ENCODE measurements at places on chromosomes 2 and 18.

- no peak for ATAC-seq
These were observed 96.8 kb downstream of the FBXO15 start for GRCh38 chr18:74050807-74051206.

- no peak for ATAC-seq
These were observed 78.2 kb downstream of the UBE2E3 start for GRCh38 chr2:181058378-181059269.

- ATAC-seq = no peak
These were observed 53.0 kb upstream of the ID2 start for GRCh38 chr2:8628866-8629209.

GRCh38 chr2:150162241-150162942, 325.1 kb downstream of the RND3 start:
- no peak for ATAC-seq

DNA sequence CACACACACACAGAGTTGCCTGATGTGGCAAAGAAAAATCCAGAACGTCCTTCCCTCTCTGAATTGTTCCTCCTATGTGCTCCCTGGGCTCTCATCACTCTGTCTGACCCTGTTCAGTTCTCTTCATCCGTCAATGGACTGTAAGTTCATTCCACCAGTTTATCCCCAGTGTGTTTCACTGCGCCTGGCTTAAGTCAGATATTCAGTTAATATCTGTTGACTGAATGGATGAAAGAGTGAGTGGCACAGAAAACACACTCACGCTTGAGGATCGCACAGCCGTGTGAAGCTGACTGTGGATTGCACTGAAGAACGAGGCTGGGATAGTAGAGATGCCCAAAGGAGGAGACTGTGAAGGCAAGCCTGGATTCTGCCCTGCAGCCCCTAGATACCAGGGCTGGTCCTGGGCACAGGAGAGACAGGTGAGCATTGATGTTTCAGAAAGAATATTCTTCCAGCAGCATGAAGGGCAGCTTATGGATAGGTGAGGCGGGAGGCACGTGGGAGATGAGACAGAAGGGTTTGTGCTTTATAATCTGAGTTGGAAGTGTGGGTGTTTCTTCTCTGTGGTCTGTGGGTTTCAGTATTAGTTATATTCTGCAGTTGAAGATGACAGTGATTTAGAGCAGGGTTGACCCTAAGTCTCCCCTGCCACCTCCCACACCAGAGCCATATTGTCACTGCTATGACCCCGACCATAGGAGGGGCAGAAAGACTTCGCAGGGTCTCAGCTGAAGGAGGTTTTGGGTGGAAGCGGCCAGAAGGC, 129.9 kb downstream of the SOCS6 start:
- ATAC-seq = no peak

DNA sequence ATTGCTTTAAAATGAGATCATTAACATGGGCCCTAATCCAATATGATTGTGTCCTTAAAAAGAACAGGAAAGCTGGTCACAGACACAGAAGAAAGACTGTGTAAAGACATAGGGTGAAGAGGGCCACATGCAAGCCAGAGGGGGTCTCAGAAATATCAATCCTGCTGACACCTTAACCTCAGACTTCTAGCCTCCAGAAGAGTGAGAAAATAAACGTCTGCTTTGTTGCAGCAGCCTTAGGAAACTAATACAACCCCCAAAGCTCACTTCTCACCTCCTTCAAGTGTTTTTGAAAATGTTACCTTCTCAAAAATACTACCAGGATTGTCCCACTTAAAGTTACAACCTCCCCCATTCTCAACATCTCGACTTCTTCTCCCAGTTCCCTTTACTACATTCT, 39.8 kb upstream of the SESTD1 start:
- ATAC-seq = no peak

- ATAC-seq = no peak
These were observed 252.9 kb downstream of the CLIP4 start for GRCh38 chr2:29367986-29368658.

- ATAC-seq = no peak
These were observed 46.6 kb downstream of the SETBP1 start for GRCh38 chr18:44727291-44727690.

DNA sequence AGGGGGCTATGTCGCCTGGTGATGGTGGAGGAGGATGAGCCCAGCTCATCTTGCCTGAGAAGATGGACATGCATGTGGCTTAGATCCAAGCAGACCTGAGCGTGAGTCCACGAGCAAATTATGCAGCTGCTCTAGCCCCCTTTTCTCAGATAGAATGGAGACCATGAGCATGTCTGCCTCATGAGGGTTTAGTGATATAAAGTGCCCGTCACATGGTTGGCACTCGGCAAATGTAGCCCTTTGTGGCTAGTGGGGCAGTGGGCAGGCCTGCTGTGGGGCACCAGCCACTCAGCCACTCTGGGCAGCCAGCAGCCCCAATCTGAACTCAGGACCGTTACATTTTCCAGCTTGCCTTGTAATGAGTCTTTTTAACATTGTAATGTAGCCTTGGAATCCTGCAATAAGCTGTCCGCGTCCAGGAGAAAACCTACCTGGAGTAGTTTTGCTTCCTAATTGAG, 92.1 kb upstream of the HS6ST1 start:
- no peak for ATAC-seq

DNA sequence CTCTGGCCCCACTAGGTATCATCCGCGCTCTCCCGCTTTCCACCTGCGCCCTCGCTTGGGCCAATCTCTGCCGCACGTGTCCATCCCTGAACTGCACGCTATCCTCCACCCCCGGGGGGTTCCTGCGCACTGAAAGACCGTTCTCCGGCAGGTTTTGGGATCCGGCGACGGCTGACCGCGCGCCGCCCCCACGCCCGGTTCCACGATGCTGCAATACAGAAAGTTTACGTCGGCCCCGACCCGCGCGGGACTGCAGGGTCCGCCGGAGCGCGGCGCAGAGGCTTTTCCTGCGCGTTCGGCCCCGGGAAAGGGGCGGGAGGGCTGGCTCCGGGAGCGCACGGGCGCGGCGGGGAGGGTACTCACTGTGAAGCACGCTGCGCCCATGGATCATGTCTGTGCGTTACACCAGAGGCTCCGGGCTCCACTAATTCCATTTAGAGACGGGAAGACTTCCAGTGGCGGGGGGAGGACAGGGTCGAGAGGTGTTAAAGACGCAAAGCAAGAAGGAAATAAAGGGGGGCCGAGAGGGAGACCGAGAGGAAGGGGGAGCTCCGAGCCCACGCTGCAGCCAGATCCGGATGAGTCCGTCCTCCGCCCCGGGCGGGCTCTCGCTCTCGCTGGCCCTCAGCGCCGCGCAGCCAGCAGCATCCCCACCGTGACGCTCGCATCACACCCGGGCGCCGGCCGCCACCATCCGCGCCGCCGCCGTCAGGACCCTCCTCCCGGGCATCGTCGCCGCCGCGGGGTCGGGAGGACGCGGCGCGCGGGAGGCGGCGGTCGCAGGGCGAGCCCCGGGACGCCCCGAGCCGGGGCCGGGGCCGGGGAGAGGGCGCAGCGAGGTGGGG, 664 bp downstream of the NETO1 start:
- ATAC-seq = no peak

DNA sequence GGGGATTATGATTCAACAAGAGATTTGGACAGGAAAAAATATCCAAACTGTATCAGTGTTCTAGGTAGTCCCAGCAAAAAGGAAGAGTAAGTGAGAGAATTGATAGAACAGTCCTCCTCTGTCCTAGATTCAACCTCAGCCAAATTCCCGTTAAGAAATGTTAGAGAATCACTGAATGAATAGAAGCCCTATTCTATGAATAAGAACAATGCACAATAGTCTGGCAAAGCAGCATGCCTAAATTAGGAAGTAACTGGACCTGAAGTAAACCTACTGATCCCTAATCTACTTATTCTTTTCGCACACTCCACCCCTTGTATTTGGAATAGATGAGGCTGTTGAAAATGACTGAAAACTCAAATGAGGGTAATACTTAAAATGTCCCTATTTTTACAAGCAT, 1665.5 kb downstream of the LRP1B start:
- no peak for ATAC-seq

- ATAC-seq = no peak
These were observed 22.4 kb downstream of the NCOA1 start for GRCh38 chr2:24513281-24514071.

GRCh38 chr2:608297-608696, 68.9 kb downstream of the TMEM18 start:
- no peak for ATAC-seq

GRCh38 chr2:60936757-60937156, 55.4 kb downstream of the REL start:
- no peak for ATAC-seq

DNA sequence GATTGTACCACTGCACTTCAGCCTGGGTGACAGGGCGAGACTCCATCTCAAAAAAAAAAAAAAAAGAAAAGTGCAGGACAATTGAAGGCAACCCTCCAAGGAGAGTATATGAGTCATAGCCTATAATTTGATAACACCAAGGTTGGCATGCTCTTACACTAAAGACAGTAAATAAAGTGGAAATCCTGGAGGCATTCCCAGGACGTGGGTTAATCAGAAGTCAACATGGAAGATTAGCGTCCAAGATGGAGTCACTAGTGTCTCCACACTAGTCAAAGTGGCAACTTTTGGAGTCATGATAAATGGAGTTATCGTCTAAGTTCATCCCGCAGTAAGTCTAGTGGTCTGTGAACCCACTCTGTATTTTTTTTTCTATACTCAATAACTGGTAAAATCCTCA, 21.2 kb upstream of the UGGT1 start:
- ATAC-seq = no peak

- ATAC-seq = no peak
These were observed 82.6 kb downstream of the DGKD start for GRCh38 chr2:233436691-233437438.

- ATAC-seq = no peak
These were observed 58.8 kb downstream of the NAB1 start for GRCh38 chr2:190707726-190708125.

- ATAC-seq = no peak
These were observed 26.5 kb downstream of the KIAA2012 start for GRCh38 chr2:202099515-202099914.

GRCh38 chr2:71798266-71799012, 345.1 kb downstream of the DYSF start:
- ATAC-seq = no peak

GRCh38 chr2:2014251-2014771, 270.0 kb upstream of the PXDN start:
- peak; percentile 44 for ATAC-seq

- no peak for ATAC-seq
These were observed 384.0 kb downstream of the STK39 start for GRCh38 chr2:167863377-167863776.

DNA sequence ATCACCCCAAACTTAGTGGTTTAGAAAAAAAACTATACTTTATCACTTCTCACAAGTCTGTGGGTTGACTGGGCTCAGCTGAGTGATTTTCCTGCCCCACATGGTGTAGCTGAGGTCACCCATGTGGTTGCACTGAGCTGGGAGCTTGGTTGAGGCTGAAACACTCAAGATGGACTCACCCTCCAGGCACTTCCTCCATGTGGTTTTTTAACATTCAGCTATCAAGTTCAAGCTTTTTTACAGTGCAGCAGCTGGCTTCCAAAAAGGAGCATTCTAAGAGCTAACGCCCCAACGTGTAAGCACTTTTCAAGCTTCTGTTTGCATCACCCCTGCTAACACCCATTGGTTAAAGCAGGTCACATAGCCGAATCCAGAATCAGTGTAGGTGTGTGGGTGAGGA, 105.9 kb upstream of the CREB1 start:
- ATAC-seq = no peak

DNA sequence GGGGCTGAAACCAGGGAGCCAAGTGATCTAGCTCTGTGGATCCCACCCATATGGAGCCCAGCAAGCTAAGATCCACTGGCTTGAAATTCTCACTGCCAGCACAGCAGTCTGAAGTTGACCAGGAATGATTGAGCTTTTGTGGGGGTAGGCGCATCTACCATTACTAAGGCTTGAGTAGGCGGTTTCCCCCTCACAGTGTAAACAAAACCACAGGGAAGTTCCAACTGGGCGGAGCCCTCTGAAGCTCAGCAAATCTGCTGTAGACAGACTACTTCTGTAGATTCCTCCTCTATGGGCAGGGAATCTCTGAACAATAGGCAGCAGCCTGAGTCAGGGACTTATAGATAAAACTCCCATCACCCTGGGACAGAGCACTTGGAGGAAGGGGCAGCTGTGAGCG, 96.7 kb downstream of the CCDC148 start:
- no peak for ATAC-seq

- ATAC-seq = no peak
These were observed 9.3 kb upstream of the KCNIP3 start for GRCh38 chr2:95287806-95288205.

GRCh38 chr2:202632682-202633290, 2.0 kb upstream of the FAM117B start:
- no peak for ATAC-seq

GRCh38 chr2:62374301-62375112, 131.5 kb downstream of the TMEM17 start:
- ATAC-seq = no peak

GRCh38 chr2:163692611-163693482, 43.0 kb downstream of the FIGN start:
- ATAC-seq = no peak

GRCh38 chr2:242011167-242011513, 141.6 kb downstream of the RTP5 start:
- no peak for ATAC-seq

DNA sequence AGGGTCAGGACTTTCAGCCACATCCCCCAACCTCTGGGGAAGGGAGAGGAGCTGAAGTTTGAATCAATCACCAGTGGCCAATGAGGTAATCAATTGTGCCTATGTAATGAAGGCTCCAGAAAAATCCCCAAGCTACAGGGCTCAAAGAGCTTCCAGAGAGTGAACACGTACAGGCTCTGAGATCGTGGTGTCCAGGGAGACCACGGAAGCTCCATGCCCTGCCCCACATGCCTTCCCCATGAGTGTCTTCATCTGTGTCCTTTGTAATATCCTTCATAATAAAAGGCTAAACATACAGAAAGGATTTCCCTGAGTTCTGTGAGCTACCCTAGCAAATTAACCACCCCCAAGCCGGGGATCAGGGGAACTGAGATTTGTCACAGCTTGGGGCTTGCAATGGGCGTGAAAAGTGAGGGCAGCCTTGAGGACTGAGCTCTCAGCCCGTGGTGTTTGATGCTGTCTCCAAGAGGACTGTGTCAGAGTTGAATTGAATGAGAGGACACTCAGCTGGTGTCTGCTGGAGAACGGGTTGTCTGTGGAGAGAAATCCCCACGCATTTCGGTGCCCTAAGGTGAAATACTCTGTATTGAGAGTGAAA, 25.5 kb upstream of the TUBB6 start:
- no peak for ATAC-seq

GRCh38 chr2:45545943-45546342, 65.1 kb downstream of the SRBD1 start:
- ATAC-seq = no peak

Data from gastroesophageal sphincter (tissue), 4 donors.